ENCODE measurements at places on chromosomes 5 and 9.

- DNase-seq, result no peak
Measured at GRCh38 chr9:91908746-91909145, 41.3 kb downstream of the ROR2 start.

- DNase-seq, result no peak
Measured at GRCh38 chr5:96957254-96958049, 21.6 kb downstream of the LNPEP start.

DNA sequence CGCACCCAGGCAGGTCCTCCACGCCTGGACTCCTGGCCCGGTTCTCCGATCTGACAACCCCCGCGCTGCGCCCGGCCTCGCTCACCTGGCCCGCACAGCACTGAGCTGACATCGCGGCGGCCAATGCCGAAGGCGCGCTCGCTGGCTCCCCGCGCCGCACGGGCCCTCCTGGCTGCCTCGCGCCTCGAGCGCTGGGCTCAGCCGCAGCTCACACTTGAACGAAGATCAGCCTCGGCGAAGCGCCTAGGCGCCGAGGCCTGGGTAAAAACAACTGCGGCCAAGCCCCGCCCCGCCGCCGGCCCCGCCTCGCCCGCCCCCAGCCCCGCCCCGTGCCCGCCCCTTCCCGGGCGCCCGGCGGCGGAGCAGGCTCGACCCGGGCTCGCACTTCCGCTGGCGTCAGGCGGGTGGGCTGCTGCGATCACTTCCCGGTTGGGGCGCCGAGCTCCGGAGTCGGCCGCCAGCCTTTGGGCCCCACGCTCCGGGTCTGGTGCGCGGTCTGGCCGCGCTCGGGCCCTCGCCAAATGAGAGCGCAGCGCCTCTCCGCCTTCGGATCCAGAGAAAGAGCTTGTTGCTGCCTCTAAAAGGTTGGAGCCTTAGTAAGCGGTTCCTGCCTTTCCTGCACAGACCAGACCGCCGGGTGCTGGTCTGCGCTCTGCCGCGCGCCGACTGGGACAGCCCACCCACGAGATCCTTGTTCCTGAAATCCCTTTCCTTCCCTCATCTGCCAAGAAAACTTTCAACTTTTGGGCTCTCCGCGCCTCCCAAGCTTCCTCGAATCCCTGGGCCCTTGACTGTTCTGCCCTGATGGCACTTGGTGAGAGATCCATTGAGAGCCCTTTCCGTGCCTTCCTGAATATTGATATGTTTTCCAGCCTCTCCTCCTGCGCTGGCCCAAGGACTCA is at the start of gene SERINC5:
SERINC5 (minus strand) TSS at position 238 of the 902 bp plus-strand sequence; CDS start at position 112, 126 bp downstream.
- DNase-seq, result peak; percentile 74

DNA sequence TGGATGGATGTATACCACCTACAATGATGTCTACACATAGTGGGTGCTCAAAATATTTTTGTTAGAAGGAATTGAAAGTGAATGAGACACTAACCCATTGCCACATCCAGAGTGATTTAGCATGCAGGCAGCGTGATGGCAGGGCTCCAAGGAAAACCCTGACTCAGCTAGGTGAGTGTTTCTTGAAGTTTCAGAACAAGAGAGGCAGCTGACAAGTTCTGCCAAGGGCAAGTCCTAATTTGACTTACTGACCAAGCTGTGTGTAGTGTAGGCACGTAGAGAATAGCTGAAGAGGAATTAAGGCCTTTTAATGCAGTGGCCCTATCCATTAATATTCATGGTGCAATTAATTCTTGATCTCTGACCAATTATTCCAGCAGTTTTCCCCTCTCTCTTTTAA is 107.8 kb upstream of the ATP10B start:
- no peak for DNase-seq

- DNase-seq, result no peak
Measured at GRCh38 chr5:30539004-30539634, 654.4 kb upstream of the CDH6 start.

DNA sequence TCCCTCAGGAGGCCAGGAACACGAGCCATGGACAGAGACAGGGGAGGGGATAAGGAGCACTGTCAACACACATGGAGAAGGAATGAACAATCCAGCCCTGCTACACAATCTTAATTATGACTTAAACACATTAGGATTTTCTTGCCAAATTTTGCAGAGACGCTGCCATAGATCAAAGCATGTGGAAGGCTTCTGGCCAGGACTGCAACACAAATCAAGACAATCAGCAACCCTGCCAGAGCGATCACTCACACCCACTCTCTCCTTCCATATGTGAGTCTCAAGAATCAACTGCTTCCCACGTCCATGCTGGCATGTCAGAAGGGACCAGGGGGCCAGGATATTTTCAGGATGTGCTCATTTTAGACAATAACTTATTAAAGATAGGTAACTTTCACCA is 85.6 kb downstream of the ROR2 start:
- DNase-seq, result no peak

- DNase-seq, result no peak
Measured at GRCh38 chr9:115746496-115746895, 407.1 kb upstream of the PAPPA start.

All from stimulated activated CD4-positive, alpha-beta T cell treated with anti-CD3 and anti-CD28 coated beads, Interleukin-15, amount 100 ng/mL, for 1 hour (primary cell).